Naive thymus-derived CD8-positive, alpha-beta T cell (primary cell): ENCODE measurements at places on chromosomes 2 and 18. TPM values are rescaled to one million over a fixed set of nuclear protein-coding genes. Genes with fewer than 3 reads are reported as not detected.

DNA sequence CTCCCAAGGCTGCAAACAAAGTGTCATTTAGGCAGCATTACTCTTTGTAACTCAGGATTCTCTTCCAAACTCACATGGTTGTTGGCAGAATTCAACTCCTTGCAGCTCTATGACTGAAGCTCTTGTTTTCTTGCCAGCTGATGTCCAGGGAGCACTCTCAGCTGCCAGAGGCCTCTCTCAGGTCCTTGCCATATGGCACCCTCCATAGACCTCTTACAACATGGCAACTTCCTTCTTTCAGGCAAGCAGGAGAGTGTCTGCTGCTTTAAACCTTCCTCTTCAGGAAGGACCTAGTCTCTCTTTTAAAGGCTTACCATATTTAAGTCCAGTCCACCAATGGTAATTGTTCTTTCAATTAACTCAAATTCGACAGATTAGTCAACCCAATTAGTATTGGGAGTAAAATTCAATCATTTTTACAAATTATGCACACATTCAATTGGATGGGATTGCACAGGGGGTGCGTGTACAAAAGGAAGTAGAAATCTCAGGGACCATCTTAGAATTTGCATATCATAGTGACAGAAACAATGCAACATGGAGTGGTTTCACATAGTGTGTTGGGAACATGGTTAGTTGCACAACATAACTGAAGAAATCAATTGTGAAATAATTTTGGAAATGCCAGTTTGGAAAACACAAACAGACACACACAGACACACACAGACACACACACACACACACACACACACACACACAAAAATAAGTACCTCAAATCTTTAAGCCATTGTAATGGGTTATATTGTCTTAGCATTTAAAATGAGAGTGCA lies 893.5 kb upstream of the ZEB2 start:
- no peak overlapping the region for H3K27ac ChIP-seq
- H3K36me3 ChIP-seq: peaks cover 3% of the 10 kb centered on the region
- peaks cover 9% of the 10 kb centered on the region for H3K27me3 ChIP-seq
- no peak for DNase-seq
- no peak overlapping the region for H3K4me3 ChIP-seq

DNA sequence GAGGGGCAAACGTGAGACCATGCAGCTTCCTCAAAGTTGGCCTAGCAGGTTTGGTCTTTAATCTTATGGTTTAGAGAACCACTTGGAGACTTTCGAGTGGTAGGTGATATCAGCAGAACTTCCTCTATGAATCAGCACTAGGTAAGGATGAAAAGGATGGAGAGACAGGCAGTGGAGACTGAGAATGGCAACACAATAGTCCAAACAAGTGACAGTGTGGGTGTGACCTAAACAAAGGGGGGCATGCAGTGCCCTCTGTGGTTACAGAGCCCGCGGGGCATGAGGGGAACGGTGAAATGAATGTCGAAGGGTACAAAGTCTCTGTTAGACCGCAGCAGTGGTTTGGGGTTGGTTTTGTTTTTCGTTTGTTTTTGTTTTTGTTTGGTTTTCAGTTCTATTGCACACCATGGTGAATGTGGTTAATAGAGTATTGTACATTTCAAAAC lies 143.9 kb downstream of the L3MBTL4 start:
- no peaks in the 10 kb centered on the region for H3K27me3 ChIP-seq
- no peak overlapping the region for H3K27ac ChIP-seq
- peaks cover 11% of the 10 kb centered on the region for H3K4me1 ChIP-seq
- DNase-seq: no peak
- no peaks in the 10 kb centered on the region for H3K36me3 ChIP-seq

DNA sequence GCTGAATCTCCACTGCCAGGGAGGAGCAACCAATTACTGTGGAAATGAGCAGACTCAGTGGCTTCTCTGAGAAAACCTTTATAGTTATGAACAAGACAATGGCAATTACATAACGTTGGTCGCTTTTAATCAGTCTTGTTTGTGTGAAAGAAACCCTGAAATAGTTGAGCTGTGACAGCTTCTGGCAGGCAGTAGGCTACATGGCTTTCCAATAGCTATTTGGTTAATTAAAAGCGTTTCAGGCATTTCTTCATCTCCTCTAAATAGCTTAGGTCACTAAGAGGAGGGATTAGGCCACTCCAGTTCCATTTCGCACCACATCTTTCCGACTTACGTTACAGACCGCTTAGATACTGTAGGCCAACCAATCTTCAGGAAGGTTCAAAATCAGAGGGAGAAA lies 794.4 kb upstream of the ID2 start:
- H3K27me3 ChIP-seq: no peaks in the 10 kb centered on the region
- H3K36me3 ChIP-seq: no peaks in the 10 kb centered on the region
- no peak for DNase-seq
- no peak overlapping the region for H3K27ac ChIP-seq
- H3K4me3 ChIP-seq: no peak overlapping the region

DNA sequence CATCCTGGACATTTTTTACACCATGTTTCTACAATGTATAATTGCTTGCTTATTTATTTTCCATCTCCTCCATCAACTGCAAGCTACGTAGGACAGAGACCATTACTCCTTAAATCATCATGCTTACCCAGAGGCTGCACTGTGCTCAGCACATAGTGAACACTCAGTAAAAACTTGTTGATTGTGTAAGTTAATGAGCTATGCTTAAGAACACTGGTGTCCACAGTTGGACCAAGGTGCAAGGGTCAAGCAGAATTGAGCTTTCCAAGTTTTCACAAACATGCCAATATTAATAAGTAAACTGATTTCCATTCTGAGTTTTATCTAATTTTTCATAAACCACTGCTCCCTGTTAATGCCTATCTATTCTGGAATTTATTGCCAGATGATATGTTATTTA lies 464.2 kb upstream of the TCF4 start:
- no peaks in the 10 kb centered on the region for H3K4me1 ChIP-seq
- no peaks in the 10 kb centered on the region for H3K36me3 ChIP-seq
- H3K4me3 ChIP-seq: no peak overlapping the region
- no peak overlapping the region for H3K27ac ChIP-seq
- no peak for DNase-seq

DNA sequence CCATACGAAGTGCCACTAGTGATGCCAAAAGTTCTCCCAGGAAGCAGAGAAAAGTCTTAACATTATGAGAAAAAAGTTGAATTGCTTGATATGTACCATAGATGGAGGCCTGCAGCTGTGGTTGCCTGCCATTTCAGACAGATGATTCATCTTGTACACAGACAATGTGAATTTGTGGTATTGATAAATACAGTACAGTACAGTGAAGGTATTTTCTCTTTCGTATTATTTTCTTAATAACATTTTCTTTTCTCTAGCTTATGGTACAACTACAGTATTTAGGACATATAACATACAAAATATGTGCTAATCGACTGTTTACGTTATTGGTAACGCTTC lies 33.6 kb upstream of the VWC2L start:
- no peak overlapping the region for H3K4me3 ChIP-seq
- H3K36me3 ChIP-seq: no peaks in the 10 kb centered on the region
- H3K27me3 ChIP-seq: no peaks in the 10 kb centered on the region

DNA sequence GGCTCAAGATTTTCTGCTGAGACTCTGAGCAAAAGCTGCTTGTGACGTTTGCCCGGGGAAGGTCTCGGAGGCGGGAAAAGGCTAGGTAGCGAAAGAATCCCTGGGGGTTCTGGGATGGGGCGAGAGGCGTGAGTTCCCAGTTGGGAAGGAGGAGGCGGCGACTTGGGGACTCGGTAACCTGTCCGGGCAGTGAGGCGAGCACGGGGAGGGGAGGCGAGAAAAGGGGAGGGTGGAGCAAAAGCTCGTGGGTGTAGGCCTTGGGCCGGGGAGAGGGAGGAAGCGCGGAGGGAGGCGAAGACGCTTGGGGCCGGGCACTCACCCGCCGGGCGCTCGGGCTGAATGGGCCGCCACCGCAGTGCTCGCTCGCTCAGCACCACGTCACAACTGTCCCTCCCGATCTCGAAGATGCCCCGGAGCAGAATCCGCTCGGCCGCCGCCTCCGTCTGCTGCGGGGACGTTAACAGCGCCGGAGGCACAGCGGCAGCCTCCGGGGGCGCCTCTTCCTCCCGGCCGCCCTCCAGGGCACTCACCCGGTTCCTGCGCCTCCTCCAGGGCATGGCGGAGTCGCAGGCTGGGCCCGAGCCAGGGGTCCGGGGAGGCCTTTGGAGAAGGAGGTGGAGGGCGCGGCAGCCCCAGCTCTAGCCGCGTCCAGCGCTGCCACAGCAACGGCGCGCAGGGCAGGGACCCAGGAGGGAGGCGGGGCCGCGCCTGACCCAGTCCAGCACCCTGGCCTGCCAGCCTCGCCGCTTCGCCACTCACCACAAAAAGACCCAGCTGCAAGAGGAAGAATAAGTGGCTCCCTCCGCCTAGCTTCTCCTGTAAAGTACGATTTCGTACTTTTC lies at the start of gene CERKL:
TSS of gene CERKL (minus strand) at position 656 of the 842 bp plus-strand sequence. CDS start at position 557, 99 bp downstream.
- no peak within 1 kb of the TSS for H3K27ac ChIP-seq
- no peak for DNase-seq
- no peaks in the 10 kb centered on the region for H3K36me3 ChIP-seq
- peaks cover 38% of the 10 kb centered on the region for H3K27me3 ChIP-seq

- H3K27ac ChIP-seq: no peak overlapping the region
- H3K4me1 ChIP-seq: peaks cover 3% of the 10 kb centered on the region
- no peak overlapping the region for H3K4me3 ChIP-seq
- peaks cover 5% of the 10 kb centered on the region for H3K27me3 ChIP-seq
- no peaks in the 10 kb centered on the region for H3K36me3 ChIP-seq
Observed at GRCh38 chr2:173124441-173124840, 48.8 kb downstream of the MAP3K20 start.

- no peak for DNase-seq
- H3K27ac ChIP-seq: no peak overlapping the region
- H3K36me3 ChIP-seq: peaks cover 7% of the 10 kb centered on the region
Observed at GRCh38 chr2:88760819-88761598, 69.5 kb downstream of the RPIA start.

DNA sequence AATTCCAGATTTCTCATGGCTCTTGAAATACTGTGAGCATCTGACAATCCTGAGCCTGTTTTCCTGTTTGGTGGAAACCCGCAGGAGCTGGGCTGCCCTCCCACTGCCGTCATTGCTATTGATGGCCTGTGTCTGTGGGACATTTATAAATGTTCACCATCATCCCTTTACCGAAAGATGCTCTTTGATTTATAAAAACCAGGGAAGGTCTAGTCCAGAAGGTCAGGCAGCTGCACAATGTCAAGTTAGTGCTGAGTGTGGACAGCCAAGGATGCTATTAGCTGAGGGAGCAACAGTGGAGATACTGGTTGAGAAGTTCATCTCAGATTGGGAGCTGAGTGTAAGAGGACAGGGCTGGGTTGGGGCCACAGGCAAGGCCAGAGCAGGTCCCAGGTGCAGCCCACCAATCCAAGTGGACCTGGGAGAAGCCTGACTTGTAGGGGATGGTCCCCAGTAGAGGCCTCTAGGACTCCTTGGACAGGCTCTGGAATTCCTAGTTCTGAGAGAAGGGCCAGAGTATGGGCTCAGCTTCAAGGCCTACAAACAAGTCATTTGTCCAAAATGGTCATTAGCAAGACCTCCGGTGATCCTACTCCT lies 55.1 kb downstream of the COPS8 start:
- no peak overlapping the region for H3K4me3 ChIP-seq
- no peak overlapping the region for H3K27ac ChIP-seq

DNA sequence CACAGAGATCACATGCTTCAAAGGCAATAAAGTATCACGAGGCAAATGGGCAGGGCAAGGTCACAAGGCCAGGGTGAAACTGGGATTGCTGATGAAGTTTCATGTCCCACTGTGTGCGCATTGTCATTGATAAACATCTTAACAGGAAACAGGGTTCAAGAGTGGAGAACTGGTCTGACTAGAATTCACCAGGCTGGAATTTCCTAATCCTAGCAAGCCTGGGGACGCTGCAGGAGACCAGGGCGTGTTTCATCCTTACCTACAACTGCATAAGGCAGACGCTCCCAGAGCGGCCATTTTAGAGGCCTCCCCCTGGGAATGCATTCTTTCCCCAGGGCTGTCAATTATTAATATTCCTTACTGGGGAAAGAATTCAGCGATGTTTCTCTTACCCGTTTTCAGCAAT lies 33.2 kb downstream of the PTPN4 start:
- H3K27me3 ChIP-seq: no peaks in the 10 kb centered on the region
- peaks cover 27% of the 10 kb centered on the region for H3K4me1 ChIP-seq
- H3K36me3 ChIP-seq: peaks cover 56% of the 10 kb centered on the region
- H3K27ac ChIP-seq: no peak overlapping the region

DNA sequence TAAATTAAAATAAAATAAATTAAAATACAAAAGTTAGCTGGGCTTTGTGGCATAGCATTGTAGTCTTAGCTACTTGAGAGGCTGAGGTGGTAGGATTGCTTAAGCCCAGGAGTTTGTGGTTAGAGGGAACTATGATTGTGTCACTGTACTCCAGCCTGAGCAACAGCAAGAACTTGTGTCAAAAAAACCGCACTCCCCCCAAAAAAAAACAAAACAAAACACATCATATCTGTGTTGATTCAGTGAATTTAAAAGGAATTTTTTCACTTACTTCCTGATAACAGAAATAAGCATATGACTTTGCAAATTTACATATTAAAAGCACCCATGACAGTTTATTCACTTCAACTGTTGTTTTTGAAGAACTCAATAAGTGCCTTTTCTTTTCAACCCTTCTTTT lies 68.1 kb upstream of the PELI1 start:
- H3K27me3 ChIP-seq: no peaks in the 10 kb centered on the region
- no peaks in the 10 kb centered on the region for H3K36me3 ChIP-seq
- H3K27ac ChIP-seq: no peak overlapping the region
- H3K4me3 ChIP-seq: no peak overlapping the region
- DNase-seq: no peak
- H3K4me1 ChIP-seq: peaks cover 14% of the 10 kb centered on the region

DNA sequence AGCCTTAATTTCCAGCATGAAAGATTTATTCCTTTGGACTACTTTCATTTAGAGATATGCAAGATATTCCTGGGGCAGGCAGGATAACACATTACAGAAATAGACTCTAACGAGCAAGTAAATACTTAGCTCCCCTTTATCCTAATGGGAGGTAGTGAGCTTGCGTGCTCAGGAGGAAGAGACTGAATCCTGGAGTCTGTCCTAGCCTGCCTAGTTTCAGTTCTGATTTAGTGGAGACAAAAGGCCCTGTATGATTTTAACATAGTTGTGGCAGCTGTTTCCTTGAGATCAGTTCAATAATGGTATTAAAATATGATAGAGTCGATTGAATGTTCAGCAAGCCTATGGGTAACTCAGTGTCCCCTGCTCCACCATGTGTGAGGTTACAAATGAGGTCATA lies 109.5 kb downstream of the FMNL2 start:
- no peak overlapping the region for H3K27ac ChIP-seq
- no peaks in the 10 kb centered on the region for H3K36me3 ChIP-seq
- no peak overlapping the region for H3K4me3 ChIP-seq
- H3K27me3 ChIP-seq: no peaks in the 10 kb centered on the region
- no peak for DNase-seq

The MOGAT1 gene
- total RNA-seq: not detected

The FEV gene
- total RNA-seq: not detected

The L3MBTL4 gene
- total RNA-seq: 0.18 TPM

The DCAF17 gene
- 36.6 TPM for total RNA-seq

The STARD6 gene
- not detected for total RNA-seq

The ANKRD30B gene
- not detected for total RNA-seq

The ZNF142 gene
- total RNA-seq: 48.6 TPM

The SMAD4 gene
- total RNA-seq: 156 TPM

The SCN7A gene
- not detected for total RNA-seq
